Stimulated activated CD4-positive, alpha-beta T cell treated with anti-CD3 and anti-CD28 coated beads, Interleukin-4, amount 100 ng/mL, for 24 hours (primary cell): ENCODE measurements at places on chromosomes 3 and 15.

DNA sequence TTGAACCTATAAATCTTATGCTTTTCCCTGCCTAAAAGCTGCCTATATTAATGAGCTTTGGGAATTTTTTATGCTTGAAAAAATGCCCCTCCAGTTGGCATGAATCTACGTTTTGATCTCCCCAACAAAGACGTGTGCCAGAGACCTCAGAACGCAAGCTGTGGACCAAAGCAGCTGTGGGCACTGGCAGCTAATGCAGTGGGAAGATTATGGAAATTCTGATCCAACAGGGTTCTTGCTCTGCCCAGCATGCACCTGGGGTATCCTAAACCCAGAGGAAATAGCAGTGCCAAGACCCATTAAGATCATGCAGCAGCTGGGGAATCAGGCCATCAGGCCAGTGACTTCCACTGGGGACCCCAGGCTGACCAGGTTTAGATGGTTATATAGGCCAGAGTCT is 423.0 kb downstream of the ZBBX start:
- no peak for DNase-seq

DNA sequence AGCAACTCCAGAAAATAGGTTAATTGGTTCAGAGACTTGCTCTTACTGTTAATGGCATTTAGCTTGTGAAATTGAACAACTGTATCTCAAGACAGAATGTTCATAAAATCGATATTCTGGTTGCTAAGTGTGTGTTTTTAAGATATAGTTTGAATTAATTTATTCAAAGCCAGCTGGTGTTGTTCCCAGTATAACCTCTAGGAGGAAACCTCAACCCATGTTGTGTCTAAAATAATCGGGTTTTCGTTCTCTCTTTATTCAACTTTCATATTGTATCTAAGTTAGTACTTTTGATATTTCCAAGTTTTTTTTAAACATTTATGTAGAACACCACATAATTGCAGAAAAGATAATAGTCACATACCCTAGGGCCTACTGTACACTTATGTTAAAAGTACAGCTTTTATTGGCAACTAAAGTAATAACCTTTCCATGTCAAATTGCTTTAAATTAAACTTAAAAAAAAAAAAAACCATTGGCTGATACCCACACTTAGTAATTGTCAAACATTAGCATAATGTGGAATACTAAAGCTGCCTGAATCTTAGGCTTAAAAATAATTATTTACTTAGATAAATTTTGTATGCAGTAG is 90.9 kb downstream of the SAMMSON start:
- DNase-seq, result no peak

DNA sequence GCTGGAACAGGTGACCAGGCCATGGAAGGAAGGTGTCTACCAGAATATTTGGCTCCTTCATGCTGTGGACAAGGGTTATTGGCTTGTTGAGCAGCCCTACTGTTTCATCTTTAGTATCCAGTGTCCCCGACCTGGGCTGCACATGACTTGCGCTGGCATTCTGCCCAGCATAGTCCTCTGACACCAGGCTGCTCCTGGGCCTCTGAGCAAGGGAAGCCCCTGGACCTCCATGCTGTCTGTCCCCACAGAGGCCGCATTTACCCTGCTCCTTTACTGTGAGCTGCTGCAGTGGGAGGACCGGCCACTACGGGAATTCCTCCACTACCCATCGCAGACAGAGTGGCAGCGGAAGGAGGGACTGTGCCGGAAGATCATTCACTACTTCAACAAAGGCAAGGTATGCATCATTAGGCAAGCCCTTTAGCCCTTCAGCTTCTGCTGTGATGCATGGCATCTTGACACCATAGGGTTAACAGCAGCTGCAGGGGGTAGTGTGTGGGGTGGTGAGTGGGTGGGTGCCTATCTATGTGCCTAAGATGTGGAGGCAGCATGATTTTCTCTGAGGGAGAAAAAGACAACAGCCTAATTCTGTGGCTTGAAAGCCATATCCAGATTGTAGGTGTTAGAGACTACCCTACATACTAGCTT is 44.0 kb upstream of the MANF start:
- DNase-seq, result no peak

- DNase-seq, result no peak
Measured at GRCh38 chr3:89656388-89656787, 549.0 kb downstream of the EPHA3 start.

DNA sequence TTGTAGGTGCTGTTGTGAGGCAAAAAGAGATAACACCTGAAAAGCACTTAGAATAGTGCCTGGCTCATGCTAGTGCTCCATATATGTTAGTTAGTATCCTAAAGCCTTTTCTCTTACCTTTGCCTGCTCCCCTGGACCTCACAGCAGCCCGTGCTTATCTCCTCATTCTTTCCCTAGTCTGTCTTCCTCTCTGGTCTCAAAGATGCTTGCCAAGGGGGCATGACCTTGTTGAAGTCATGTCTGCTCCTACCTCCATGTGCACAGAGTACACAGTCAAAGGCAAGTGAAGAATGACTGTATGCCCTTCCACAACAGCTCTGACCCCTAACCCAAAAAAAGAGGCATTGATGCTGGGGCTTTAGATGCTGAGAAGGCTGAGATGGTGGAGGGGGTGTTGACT is 722 bp upstream of the CYP8B1 start:
- no peak for DNase-seq

GRCh38 chr3:27342267-27342666 is 26.9 kb downstream of the NEK10 start:
- DNase-seq, result no peak

DNA sequence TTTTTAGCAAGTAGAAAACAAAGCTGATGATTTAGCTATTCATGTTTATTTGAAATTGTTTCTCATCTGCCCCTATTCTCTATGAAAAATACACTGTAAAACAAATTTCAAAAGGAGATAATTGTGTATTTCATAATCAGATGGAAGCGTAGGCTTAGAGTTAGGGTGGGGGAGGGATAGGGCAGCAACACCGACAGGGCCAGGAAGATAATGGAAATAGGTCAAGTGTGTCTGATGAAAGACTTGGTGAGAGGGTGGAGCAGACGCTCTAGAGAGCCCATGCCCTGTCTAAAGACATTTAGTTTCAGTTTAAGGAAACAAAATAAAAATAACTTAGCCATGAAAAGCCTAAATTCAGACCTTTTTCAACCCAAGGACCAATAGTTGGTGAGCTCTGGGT is 51.6 kb upstream of the ARL6 start:
- DNase-seq, result no peak

GRCh38 chr3:195133462-195133861 is 137.5 kb downstream of the XXYLT1 start:
- peak; percentile 66 for DNase-seq

DNA sequence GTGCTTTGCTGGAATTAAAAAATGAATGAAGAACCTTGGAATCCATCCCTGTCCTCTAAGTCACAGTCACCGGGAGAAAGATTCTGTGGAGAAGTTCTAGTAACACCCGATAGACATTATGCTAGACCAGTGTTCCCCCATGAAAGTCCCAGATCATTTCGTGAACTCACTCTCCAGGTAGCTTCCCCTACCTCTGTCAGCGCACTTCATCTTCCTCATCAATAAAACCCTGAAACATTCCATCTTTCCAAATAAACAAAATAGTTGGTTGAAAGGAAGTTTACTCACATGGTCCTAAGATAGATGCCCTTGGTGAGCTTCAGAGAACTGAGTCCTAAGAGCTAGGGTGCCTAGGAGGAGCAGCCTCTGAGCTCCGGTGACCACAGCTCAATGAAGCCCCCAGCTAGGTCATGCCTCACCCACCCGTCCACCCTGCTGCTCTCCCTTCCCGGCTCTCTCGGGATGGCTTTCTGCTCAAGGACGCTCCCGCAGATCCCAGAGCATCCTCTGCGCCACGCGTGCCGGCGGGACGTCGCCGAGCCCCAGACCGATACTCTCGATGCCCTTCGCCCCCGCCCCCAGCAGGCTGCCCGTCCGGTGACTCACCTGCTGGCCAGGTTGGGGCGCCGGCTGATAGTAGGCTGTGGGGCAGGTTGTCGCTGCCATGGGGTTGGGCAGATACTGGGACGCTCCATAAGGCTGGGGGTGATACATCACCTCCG is 776 bp downstream of the VGLL3 start:
- DNase-seq, result no peak

GRCh38 chr15:31396881-31397560 is 70.4 kb downstream of the KLF13 start:
- peak; percentile 2 for DNase-seq

GRCh38 chr3:48662145-48662752 is 437 bp downstream of the CELSR3 start:
- DNase-seq, result no peak

GRCh38 chr3:101635345-101635744 is 41.6 kb downstream of the ZBTB11 start:
- no peak for DNase-seq

- no peak for DNase-seq
Measured at GRCh38 chr3:123372686-123373473, 76.0 kb downstream of the ADCY5 start.

GRCh38 chr15:99132122-99132521 is 27.2 kb downstream of the SYNM start:
- no peak for DNase-seq

DNA sequence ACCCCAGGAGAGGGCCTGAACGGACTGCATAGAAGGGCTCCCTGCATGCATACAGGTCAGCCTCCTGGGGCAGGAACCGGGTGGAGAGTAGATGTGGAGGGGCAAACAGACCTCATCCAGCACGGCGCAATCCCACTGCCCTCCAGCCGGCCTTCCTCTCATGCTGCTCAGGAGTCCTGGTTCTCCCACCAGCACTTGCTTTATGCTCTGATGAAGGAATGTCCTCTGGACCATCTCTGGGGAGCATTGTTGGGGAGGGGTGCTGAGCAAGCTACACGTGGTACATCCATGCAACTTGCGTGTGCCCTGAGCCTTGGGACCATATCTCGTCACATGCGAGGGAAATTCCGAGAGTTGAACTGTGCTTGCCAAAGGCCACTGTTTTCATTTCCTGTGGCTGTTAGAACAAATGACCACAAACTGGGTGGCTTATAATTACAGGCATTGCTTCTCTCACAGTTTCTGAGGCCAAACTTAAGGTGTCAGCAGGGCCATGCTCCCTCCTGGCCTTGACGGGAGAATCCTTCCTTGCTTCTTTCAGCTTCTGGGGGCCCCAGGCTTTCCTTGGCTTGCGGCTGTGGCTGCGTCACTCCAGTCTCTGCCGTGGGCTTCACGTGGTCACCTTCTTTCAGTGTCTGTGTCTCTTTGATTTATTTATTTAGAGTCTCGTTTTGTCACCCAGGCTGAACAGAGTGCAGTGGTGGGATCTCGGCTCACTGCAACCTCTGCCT is 12.2 kb downstream of the SELENOS start:
- no peak for DNase-seq

- DNase-seq, result no peak
Measured at GRCh38 chr3:73652896-73653295, 28.2 kb upstream of the PDZRN3 start.

GRCh38 chr3:9837701-9838582 is 5.9 kb downstream of the RPUSD3 start:
- DNase-seq, result no peak

DNA sequence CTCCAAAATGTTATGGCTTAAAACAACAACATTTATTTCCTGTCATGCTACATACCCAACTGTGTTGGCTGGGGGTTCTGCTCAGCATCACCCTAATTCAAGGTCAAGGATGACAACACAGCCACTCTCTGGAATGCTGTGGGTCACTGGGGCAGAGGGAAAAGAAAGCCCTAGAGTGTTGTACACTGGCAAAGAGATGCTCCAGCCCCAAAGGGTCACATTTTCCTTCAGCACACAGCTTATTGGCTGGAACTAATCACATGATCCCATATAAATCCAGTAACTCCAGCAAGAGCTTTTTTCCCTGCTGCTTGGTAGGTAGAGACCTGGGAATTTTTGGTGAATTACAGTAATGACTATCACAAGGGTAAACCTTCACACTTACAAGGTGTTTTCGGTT is 1041.4 kb downstream of the NTRK3 start:
- no peak for DNase-seq

GRCh38 chr3:126888186-126888760 is 94.6 kb upstream of the PLXNA1 start:
- no peak for DNase-seq

- no peak for DNase-seq
Measured at GRCh38 chr3:133301731-133302130, 98.1 kb upstream of the BFSP2 start.

- no peak for DNase-seq
Measured at GRCh38 chr15:38509152-38509551, 55.2 kb downstream of the FAM98B start.

- DNase-seq, result no peak
Measured at GRCh38 chr3:161199926-161200325, 21.2 kb upstream of the NMD3 start.

DNA sequence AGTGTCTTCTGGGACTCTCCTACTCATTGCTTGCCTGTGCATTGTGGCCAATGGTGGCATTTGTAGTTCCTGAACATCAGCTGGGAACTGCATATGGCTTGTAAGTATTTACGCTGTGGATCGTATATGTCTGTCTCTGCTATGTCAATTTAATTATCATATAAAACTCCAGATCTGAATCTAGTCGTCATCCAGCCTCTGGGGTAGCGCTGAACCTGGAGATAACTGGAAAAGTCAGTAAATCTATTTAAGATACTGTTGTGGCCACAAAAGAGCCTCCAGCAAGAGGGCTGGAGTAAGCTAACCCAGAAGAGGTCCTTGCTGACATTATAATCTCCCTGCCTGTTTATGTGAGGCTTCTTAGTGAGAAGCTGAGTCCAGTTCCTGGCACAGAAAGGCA is 21.6 kb downstream of the MFSD1 start:
- no peak for DNase-seq

- DNase-seq, result peak; percentile 36
Measured at GRCh38 chr3:56787784-56788256, 13.9 kb downstream of the ARHGEF3 start.

- no peak for DNase-seq
Measured at GRCh38 chr3:113714702-113715101, 18.3 kb upstream of the USF3 start.

DNA sequence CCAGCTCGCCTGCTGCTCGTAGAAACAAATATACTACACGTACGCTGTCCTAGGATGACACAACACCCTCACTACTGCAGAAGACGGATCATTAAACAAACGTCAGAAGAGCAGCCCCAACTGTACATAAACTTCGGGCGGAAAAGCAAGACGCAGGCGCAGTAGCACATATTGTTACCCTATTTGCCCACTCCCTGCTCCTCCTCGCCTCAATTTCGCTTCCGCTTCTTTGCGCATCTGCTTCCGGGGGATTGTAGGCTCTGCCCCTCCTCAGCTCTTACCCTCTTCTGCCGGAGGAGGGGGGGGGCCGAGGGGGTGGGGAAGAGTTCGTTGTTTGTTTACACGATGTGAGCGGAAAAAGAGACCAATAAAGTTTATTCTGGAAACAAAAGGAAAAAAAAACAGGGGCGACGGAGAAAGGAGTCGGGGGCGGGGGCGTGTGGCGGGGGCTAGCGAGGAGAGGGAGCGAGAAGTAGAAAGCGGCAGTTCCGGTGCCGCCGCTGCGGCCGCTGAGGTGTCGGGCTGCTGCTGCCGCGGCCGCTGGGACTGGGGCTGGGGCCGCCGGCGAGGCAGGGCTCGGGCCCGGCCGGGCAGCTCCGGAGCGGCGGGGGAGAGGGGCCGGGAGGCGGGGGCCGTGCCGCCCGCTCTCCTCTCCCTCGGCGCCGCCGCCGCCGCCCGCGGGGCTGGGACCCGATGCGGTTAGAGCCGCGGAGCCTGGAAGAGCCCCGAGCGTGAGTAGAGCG is at the start of gene PIK3CA:
TSS of gene PIK3CA (plus strand) at position 485 of the 743 bp plus-strand sequence. CDS start 50,469 bp downstream, outside the sequence.
- DNase-seq, result peak; percentile 96
